ENCODE measurements at places on chromosomes 7 and 10.

DNA sequence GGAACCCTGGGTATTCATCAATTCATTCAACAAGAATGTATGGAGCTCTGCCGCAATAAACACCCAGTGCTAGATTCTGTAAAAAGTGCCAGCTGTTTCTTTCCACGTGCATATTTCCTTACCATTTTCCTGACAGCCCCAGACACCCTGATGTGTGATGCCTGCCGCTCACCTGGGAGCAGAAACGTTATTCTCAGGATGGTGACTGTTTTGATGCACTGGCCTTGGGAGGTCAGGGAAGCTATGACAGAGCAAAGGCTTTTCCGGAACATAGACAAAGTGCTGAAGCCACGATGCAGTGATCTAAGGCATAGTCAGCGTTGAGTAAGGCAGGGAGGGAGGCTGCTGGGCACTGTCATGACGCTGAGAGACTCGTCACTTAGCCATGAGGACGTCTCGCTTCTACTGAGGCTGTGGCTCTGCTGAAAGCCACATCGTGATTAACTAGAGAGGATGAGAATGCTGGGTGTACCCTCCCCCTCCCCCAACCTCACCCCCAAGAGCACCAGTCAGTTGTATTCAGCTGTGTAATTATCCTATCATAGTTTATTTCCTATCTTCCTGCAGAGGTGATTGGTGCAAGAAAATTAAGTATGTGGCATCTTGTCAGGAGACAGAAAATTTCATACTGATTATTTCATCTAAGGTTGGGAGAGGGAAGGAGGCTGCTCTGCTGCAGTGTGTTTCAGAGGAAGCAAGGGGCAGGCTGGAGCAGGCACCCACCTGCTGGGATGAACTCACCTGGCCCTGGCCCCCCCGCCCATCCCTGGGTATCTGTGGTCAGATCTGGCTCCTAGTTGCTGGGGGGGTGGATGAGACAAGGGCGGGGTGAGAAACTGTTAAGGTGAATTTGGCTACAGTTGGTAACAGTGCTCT lies 48.8 kb upstream of the SMNDC1 start:
- peak; percentile 98 for DNase-seq

GRCh38 chr10:60348982-60349381 lies 40.7 kb downstream of the ANK3 start:
- DNase-seq: no peak

- DNase-seq: no peak
Measured at GRCh38 chr10:69974551-69975155, 78.0 kb upstream of the MACROH2A2 start.

GRCh38 chr10:103238506-103239252 lies 7.0 kb upstream of the RPEL1 start:
- no peak for DNase-seq

- no peak for DNase-seq
Measured at GRCh38 chr10:4699950-4700730, 125.9 kb upstream of the AKR1E2 start.

GRCh38 chr10:101560298-101561067 lies 27.6 kb downstream of the POLL start:
- DNase-seq: no peak

DNA sequence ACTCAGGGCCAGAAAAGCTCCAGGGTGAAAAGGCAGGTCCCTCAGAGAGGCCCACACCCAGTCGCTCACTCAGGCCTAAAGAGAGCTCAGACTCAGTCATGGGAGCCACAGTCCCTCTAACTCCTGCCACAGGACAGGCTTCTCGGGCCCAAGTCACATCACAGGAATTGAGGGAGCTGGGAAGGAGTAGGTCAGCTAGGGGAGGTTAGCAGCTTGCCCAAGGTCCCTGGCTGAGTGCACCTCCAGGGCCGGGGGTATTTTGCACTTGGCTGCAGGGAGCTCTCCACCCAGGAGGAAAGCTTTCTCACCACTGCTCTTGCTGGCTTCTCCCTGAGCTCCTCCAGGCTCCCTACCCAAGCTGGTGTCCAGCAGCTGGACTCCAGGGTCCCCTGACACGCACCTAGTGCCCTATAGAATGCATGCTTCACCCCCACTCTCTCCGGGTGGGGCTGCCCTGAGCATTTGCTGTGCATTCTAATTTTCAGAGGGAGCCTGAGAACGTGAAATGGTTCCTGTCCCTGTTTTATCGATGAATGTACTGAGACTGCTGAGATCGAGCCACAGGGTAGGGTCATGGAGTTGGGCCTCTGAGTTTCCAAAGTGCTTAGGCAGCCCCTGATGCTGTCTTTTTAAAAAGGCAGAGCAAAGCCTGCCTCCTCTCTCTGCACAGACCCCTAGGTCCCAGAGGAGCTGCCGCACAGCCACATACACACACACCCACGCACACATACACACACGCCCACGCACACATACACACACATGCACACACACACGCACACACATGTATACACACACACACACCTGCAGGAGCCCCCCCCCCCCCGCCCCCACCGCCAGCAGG lies 37.9 kb upstream of the RET start:
- DNase-seq: no peak

GRCh38 chr10:70803775-70804420 lies 11.8 kb upstream of the SGPL1 start:
- DNase-seq: no peak

DNA sequence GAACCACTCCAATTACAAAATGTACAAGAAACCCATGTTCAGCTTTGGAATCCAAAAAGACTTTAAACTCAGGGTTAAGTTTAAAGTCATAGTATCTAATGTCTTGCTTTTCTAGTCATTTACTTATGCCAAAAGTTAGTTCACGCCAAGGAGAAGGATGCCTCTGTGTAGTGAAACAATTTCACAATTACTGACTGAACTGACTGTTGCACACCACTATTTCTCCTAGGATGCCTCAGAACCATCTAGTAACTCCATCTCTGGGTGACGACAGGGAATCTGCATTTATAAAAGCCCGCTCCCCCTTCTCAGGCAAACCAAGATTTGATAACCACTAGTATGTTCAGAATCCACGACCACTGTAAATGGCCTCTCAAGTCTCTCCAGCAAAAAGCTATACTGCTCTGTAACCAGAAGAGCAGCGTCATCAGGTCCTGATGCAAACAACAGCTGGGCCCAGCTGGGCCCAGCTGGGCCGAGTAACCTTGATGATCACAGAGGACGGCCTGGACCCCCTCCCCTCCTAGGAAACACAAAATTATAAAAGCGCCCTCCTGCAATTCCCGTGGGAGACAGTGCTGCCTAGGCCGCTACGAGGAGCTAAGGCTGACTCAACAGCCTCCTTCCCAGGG lies 680 bp upstream of the ADO start:
- DNase-seq: no peak

DNA sequence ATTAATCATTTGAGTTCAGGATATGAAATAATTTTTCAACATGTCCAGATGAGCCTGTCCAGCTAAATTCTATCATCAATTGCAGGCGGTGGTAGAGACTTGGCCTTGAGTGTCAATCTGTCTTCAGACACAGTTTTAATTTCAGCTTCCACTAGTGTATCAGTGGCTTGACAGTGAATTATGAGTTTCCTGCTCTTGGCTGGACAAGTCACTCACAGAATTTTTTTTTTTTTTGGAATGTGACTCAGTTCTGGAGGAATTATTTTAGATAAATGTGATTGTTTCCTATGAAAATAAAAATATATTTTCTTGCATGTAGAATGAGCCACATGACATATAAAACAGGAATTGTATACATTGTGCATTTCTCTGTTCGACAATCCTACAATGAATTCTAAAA lies 319.9 kb upstream of the AKR1E2 start:
- DNase-seq: no peak

All from HT1080 (cell line).